Calu3 (cell line): ENCODE measurements at places on chromosomes 2 and 18. TPM values are rescaled to one million over a fixed set of nuclear protein-coding genes. Genes with fewer than 3 reads are reported as not detected.
A peak's percentile ranks its signal among the peaks of the same experiment; 100 is the strongest.

- DNase-seq, result no peak
Measured at GRCh38 chr18:69674292-69674877, 273.3 kb downstream of the CD226 start.

DNA sequence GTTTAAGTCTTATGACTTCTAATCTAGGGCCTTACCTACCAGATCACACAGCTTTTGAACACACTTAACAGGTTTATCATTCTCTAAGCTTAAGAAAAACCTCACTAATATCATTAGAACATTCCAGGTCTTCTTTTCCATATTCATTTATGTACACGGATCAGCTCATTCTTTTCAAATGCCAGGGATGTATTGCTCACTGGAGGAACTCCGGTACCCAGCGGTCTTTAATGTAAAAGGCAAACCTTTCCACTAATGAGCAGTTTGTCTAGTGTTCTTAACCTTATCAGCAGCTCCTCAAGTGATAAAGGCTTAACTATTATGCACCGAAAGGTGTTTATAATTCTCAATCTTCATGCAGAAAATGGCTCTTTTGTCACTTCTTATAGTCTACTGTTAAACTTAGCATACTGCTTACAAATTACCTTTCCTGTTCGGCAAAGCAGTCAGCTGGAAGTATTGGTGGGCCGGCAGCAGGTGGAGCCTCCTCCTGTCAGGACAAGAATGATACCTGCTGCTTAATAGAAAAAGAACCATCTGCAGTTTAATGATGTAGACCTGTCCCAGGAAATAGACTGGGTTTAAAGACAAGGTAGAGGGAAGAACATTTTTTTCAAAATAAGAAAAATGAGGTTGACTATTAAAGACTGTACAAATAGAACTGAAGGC is 142.7 kb downstream of the FIGN start:
- no peak for DNase-seq

Gene CCDC68
- 16.0 and 25.5 TPM in 2 replicates for total RNA-seq

- no peak for DNase-seq
Measured at GRCh38 chr2:195706161-195706900, 49.3 kb downstream of the SLC39A10 start.

Gene LIMS1
- total RNA-seq, result 40.1 and 51.5 TPM in 2 replicates

DNA sequence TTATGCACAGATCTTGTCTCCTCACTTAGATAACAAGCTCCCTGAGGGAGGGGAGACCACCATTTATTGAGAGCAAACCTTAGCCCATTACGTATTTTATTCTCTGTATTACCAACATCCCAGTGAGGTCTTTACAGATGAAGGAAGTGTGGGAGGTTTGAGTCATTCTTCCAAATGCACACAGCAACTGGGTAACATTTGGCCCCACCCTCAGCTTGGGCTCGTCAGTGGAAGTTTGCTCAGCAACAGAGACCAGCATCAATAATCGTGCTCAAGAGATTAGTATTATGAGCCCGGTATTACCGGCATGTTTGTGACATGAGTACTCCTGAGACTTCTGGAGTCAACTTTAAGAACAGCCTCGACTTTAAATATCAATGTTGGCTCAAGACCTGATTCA is 168.6 kb downstream of the ETAA1 start:
- DNase-seq, result peak; percentile 33

DNA sequence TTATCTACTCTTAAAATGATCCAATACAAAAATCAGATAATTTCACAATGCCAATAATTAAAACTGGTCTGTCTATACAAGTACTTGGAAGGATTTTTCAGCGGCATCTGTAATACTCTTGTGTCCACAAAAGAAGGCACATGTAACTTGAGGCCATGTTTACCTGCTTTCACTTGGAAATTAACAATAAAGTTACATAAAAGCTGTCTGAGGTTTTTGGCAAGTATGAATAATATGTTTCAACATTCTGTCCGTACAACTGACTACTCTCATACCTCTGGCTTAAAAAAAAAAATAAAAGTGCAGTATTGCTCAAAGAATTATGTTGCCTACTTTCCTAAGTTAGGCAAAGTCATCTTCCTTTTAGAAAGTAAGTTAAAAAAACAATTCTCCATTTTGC is 253.6 kb downstream of the NBAS start:
- DNase-seq, result no peak

Gene CDH2
- total RNA-seq, result 1.5 and 2.3 TPM in 2 replicates

- no peak for DNase-seq
Measured at GRCh38 chr18:61894751-61895524, 2.1 kb upstream of the RNF152 start.

Gene SPOPL
- total RNA-seq, result 37.8 and 40.8 TPM in 2 replicates

DNA sequence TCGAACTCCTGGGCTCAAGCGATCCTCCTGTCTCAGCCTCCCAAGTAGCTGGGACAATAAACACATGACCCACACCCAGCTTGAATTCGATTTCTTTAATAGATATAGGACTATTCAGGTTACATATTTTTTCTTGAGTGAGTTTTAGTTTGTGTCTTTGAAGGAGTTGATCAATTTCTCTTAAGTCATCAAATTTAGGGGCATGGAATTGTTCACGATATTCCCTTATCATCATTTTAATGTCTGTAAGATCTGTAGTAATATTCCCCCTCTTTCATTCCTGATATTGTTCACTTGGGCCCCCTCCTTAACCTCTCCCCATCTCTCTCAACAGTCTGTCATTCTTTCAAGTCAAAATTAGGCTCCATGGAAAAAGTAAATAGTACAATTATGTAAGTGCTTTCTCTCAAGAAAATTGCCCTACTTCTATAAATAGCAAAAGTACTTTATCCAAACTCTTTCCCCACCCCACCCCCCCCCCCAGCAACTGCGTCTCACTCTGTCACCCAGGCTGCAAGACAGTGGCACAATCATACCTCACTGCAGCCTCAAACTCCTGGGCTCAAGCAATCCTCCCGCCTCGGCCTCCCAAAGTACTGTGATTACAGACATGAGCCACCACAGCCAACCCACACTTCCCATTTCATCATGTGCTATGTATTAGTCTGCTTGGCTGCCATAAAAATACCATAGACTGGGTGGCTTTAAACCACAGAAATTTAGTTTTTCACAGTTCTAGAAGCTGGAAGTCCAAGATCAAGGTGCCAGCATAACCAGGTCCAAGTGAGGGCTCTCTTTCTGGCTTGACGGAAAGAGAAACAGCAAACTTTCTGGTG is 20.1 kb downstream of the WDR33 start:
- DNase-seq, result no peak

- DNase-seq, result no peak
Measured at GRCh38 chr2:147386284-147386683, 458.5 kb upstream of the ACVR2A start.

DNA sequence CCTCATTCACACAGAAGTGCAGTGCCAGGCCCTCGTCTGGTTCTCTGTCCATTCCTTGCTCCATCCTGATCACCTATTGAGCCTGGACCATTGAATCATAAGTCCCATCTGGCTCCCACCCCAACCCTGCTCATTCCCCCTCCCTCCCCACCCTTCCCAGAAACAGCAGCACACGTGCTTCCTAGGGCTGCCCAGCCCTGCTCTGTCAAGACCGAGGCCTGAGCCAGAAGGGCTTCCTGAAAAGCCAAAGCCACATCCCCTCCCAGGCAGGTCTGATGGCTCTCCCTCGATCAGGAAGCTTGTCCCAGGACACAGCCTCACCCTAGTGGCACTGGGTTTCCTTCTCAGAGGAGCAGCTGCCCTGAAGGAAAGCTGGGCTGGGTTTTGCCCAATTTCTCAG is 79.8 kb upstream of the FZD7 start:
- no peak for DNase-seq

Gene VWC2L
- not detected in 2 replicates for total RNA-seq

- peak; percentile 80 for DNase-seq
Measured at GRCh38 chr2:31429759-31430438, 15.4 kb upstream of the XDH start.

Gene TBR1
- total RNA-seq, result 0.07 and 0.34 TPM in 2 replicates

Gene PCGF1
- total RNA-seq, result 25.9 TPM in 2 replicates

Gene TEX44
- not detected in 2 replicates for total RNA-seq

DNA sequence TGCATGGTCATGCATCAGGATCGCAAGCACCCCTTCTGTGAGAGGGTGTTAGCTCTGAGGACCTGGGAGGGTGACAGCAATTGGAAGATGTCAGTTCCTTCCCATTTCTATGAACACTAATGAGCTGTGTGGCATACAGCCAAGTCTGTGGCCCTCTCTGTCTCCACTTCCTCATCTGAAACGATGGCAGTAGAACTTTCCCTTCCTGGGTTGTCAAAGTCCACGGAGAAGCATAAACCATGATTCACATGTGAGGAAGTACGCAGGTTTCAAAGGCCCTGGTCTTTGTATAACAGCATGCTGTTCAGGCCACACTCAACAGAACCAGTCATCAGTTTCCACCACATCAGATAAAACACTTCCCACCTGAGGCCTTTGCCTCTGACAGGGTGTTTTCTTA is 167.4 kb upstream of the RAB6C start:
- peak; percentile 9 for DNase-seq

GRCh38 chr2:159998243-159998642 is 64.2 kb downstream of the PLA2R1 start:
- no peak for DNase-seq

Gene CACNB4
- total RNA-seq, result 0.33 and 0.51 TPM in 2 replicates

Gene CTNNA2
- total RNA-seq, result not detected in 2 replicates

DNA sequence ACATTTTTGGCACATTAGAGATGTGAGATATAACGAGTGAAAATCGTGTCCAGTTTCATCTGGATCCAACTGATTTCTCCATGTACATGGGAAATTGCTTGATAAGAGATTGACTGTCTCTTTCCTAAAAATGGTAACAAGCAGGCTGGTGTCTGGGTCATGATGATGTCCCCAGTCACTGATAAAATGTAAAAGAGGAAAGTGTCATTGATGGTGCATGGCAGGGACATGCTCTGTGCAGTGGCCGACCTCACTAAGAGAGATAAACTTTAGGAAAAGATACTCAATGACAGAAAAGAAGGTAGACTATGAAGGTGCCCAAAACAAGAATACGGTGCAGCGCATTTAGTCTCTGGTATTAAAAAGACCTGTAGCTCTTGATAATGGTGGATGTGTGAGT is 1517.5 kb downstream of the RPIA start:
- DNase-seq, result no peak

Gene MRO
- total RNA-seq, result not detected in 2 replicates

Gene INO80D
- total RNA-seq, result 19.5 and 20.2 TPM in 2 replicates

GRCh38 chr2:42974169-42974720 is 181.9 kb upstream of the HAAO start:
- no peak for DNase-seq

GRCh38 chr2:29246383-29247300 is 131.4 kb downstream of the CLIP4 start:
- no peak for DNase-seq

Gene LYPD6B
- 0.87 and 1.3 TPM in 2 replicates for total RNA-seq

Gene POMC
- total RNA-seq, result not detected in 2 replicates

GRCh38 chr2:152176113-152176714 is 651 bp upstream of the STAM2 start:
- no peak for DNase-seq

Gene C2orf92
- 6.9 and 8.4 TPM in 2 replicates for total RNA-seq

- no peak for DNase-seq
Measured at GRCh38 chr18:12031846-12032245, 50.5 kb downstream of the IMPA2 start.

DNA sequence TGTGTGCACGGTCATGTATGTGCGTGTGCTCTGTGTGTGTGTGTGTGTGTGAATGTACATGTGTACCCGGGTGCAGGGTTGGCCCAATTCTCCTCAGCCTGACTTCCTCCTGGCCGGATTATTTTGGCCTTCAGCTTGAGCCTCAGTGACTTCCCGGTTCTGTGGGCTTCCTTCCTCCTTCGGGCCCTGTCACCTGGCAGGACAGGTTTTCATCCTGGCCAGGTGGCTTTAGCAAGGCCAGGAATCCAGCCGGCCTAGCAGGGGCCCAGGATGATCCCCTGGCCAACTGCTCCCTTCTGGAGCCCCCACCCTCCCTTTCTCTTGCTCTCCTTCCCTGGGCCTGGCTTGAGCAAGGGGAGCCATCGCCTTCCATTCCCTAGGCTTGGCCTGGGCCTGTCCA is 140.5 kb downstream of the INHBB start:
- no peak for DNase-seq

Gene EMILIN1
- 0.12 and 0.19 TPM in 2 replicates for total RNA-seq

GRCh38 chr2:44553456-44553855 is 191.7 kb downstream of the CAMKMT start:
- no peak for DNase-seq

Gene CHRND
- not detected in 2 replicates for total RNA-seq

GRCh38 chr2:45721150-45721549 is 69.7 kb downstream of the PRKCE start:
- DNase-seq, result no peak

DNA sequence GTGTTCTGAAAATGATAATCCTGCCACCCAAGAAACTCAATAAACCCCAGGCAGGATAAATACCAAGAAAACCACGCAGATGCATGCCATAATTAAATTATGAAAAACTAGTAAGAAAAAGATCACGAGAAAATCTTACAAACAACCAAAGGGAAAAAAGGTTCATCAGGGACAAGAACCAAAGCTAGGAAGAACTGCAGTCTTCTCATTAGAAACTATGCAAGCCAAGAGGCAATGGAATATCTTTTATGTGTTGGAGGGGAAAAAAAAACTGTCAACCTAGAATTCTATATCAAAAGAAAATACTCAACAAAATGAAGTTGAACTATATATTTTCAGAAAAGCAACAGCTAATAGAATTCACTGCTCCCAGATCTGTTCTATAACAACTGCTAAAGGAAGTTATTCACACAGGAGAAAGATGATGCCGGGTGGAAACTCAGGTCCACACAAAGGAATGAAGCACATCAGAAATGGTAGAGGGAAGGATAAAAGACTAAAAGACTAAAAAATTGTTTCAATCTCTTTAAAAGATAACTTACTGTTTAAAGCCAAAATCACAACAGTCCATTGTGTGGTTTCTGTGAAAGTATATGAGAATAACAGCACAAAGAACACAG is 55.0 kb downstream of the NDUFA10 start:
- no peak for DNase-seq

- DNase-seq, result no peak
Measured at GRCh38 chr18:59664329-59664728, 32.9 kb downstream of the CCBE1 start.

DNA sequence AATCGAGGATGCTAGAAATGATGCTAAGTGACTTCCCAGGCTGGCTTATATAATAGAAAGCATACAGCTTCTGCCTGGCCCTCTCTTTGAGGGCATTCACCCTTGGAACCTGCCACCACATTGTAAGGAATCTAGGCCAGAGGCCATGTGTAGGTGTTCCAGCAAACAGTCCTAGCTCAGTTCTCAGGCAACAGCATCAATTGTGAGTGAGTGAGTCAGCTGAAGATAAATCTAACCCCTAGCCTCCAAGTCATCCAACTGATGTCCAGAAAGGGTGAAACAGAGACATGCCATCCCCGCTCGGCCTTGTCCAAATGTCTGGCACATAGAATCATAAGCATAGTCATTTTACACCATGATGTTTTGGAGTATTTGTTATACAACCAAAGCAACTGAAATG is 324.3 kb upstream of the KLHL14 start:
- no peak for DNase-seq

Gene UGT1A4
- total RNA-seq, result 6.1 TPM in 2 replicates

Gene CRACDL
- 16.2 and 24.3 TPM in 2 replicates for total RNA-seq

Gene BUB1
- 63.6 and 66.1 TPM in 2 replicates for total RNA-seq

DNA sequence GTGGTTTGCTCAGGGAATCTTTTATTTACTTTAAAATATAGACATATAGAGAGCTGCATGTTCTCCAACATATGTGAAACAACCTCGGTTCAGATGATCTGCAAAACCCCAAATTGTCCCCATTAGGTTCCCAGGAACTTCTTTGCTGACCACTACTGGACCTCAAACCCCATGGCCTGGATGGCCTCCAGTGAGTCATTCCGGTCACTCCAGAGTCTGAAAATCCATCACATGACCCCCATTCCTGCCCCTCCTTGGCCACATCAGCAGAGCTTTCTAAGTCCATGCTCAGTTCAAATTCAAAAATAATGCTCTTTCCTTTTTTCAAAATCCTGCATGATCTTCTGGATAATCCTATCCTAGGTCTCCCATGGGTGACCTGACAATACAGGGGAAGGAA is 271.0 kb downstream of the TNS1 start:
- DNase-seq, result no peak

Gene VAMP8
- 90.8 and 107 TPM in 2 replicates for total RNA-seq
